ENCODE measurements at places on chromosomes 11 and 22. TPM values are rescaled to one million over a fixed set of nuclear protein-coding genes. Genes with fewer than 3 reads are reported as not detected.

GRCh38 chr22:49503321-49503720 is 324.4 kb downstream of the BRD1 start:
- no peak for DNase-seq

DNA sequence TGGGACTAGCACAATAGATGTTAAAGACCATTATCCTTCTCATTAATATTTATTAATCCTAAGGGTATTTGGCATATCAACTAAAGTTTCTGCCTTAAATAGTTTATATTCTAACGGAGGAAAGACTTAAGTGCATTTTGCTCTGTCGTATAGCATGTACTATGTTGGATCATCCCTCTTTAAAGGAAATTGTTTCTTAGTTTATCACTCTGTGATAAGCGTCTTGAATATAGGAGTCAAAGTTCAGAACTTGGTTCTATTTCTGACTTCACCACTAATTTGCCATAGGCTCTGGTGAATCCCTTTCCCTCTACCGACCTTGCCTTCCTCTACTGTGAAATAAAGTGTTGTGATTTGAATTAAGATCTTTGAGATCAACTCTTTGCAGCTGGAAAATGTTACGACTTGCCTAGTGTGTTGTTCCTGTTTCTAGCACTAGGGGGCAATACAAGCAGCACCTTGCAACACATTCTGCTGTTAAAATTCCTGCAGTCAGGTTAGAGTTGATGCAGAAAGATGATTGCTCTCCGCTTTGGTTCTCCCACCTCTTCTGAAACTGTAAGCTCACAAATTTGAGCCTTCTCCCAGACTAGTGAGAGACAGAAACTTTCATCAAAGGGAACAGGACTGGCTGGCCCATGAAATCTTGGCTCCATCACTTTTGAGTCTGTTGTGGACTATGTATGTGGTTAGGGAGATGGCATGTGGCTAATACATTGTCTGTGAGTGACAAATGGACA is 27.8 kb upstream of the ZNRF3 start:
- DNase-seq: no peak

- no peak for DNase-seq
These were observed 53.7 kb downstream of the RDX start for GRCh38 chr11:110242746-110243145.

- DNase-seq: no peak
These were observed 521.0 kb downstream of the ETS1 start for GRCh38 chr11:128066399-128066798.

GRCh38 chr11:76445121-76446084 is 585 bp downstream of the EMSY start:
- peak; percentile 84 for DNase-seq

GRCh38 chr22:42938976-42939375 is 76.0 kb downstream of the PACSIN2 start:
- DNase-seq: no peak

DNA sequence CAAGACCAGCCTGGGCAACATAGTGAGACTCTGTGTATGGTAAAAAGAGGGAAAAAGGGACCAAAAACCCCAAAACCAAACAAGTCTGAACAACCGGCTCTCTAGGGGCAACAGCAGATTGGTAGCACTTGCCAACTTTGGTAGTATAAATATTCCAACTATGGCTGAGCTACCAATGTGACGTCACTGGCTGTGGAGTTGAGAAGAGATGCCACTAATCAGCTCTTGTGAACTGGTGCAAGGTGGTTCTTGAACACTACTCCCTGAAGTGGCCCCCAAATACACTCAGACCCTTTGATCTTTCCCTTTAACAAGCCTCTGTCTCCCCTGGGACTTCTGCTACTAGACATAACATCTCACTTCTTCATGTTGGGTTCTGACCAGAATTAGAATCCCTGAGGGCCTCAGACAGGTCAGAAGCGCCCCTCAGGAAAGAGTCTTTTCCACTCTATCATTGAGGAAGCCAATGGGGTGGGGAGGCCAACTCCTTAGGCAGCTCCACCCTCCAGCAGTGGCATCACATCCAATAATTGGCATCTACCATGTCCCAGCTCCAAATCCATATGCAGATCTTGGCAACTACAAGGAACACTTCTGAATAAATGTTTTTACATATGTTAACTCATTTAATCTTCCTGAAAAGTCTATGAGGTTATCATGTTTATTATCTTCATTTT is 49.2 kb downstream of the RPL27A start:
- DNase-seq: no peak

DNA sequence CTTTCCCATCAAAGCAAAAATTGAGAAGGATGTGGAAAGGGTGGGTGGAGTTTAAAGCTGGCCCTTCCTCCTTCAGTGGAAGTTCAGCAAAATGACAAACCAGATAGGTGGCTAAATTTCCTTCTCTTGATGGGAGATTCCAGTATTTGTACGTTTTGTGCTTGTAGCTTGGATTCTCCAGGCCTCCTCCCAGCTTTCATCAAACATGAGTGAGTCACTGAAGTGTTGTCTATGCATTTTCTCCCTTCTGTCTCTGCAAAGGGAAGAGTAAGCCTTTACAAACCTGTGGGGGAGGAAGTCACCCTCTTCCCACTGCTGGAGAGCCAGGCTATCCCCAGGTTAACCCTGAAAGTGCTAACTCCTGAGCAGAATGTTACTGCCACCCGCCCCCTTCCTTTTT is 6.4 kb downstream of the MARK2 start:
- DNase-seq: no peak

GRCh38 chr11:46845440-46845739 is 690 bp downstream of the CKAP5 start:
- DNase-seq: no peak

DNA sequence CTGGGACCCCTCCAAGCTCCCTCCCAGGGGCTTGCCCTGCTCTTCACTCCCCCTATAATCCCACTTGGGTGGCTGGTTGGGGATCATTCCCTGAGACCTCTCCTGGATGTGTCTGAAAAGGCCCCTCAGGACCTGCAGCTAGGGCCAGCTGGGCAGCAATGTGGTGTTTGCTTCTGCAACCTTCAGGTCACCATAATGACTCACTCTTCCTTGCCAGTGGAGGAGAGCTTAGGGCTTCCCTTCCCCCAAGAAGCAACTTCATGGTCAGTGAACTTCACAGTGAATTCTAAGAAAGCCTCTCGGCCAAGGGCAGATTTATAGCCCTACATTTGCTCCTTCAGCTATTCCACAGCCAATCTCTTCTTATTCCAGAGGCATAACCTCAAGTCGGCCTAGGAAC is 45.1 kb upstream of the TSPAN18 start:
- no peak for DNase-seq

DNA sequence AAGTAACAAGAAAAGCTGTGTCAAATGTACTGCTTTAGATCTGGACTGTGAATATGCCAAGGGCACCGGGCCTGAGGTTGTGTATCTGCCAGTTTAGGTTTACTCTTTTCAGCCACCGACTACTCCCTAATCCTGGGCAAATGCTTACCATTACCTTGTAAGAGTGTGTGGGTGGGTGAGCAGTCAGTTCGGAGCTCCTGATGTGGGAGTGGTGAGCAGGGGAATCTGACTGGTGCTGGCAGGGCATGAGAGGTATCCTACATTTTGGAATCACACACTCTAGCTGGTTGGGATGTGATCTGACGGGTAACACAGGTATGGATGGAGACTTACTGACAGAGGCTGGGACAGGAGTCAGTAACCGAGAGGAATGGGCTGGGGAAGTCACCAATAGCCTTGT is 2.6 kb upstream of the FAM180B start:
- no peak for DNase-seq

DNA sequence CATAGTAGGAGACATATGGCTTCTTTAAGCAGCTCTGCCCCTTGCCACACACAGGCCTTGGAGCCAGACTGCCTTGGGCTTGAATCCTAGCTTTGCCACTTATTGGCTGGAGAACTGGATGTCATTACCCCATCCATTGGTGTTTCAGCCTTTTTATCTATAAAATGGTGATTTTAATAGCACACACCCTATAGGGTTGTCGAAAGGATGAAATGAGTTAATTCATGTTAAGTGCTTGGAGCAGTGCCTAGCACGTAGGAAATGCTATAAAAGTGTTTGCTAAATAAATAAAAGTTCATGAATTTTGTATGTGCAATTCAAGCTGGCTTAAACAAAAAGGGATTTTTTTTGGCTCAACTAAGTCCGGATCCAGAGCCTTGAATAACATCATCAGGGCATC is 120.7 kb downstream of the TIMP3 start:
- DNase-seq: no peak

- no peak for DNase-seq
These were observed 1.3 kb upstream of the ZFTA start for GRCh38 chr11:63769714-63770455.

DNA sequence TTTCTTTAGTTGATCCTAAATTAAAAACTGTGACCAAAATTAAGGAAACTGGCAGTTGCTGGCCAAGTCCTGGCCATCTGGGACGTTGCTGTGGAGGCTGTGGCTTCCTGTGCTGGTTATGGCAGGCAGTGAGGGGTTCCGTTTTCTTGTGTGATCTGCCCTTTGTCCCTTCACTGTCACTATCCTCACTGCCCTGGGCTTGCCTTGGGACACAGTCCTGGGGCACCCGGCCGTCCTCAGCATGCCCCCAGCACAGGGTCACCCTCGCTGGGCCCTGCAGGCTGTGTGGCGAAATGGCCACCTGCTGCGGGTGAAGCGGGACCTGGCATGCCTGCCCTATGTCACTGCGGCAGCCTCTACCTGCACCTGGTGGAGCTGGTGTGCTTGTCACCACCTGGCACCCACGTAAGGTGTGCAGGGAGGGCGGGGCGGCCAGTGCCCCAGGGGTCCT is 52.5 kb upstream of the SLC22A12 start:
- no peak for DNase-seq

Gene PIWIL4
- 0.78 TPM for total RNA-seq

Gene CRYBB3
- not detected for total RNA-seq

Gene TRIM64
- not detected for total RNA-seq

Gene PHF21B
- 0.30 TPM for total RNA-seq

Gene UQCC3
- total RNA-seq: 7.8 TPM

Gene FKBP2
- 41.6 TPM for total RNA-seq

Gene BATF2
- total RNA-seq: 2.0 TPM

Gene FAM111A
- 8.8 TPM for total RNA-seq

Gene DEUP1
- total RNA-seq: not detected

Gene ELMOD1
- 1.00 TPM for total RNA-seq

Gene MDK
- 4.7 TPM for total RNA-seq

Gene SLC16A8
- total RNA-seq: not detected

Data from Right ventricle myocardium superior (tissue), 1 donor.